ENCODE measurements at places on chromosomes 12 and 14.

DNA sequence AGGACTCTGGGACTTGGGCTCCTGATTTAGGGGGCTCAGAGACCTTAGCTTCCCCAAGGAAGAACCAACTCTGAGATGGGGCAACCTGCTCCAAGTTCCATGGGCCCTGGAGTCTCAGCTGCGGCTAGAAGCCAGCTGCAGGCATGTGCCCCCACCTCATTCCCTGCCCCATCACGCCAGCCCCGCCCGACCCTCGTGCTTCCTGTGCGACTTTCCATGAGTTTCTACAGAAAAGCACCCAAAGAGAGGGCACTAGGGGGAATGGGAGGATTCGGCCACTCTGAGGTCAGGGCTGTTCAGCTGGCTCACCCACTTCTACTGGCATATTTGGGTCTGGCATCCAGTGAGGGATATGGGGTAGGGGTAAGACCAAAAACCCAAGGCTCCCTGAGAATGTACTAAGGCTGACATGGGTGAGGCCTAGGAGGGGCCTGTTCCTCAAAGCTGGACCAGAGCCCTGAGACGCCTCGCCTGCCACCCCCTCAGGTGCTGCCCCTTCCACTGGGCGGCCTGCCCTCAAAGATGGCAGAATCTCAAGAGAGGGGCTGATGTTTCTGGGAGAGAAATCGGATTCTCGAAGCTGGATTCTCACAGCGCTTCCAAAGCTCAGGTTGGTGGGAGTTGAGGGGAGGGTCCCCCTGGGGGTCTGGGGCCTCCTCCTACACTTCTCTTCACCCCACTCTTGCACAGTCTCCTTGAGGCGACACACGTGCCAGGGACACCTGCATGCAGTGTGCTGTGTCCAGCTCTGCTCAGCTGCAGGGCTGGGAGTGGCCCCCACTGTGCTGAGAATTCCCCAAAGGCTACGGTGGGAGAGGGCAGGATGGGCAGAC, 22.1 kb downstream of the FAIM2 start:
- no peaks in the 10 kb centered on the region for H3K4me1 ChIP-seq
- no peak overlapping the region for H3K27ac ChIP-seq
- no peaks in the 10 kb centered on the region for H3K36me3 ChIP-seq
- DNase-seq: no peak

- no peaks in the 10 kb centered on the region for H3K27me3 ChIP-seq
- no peak overlapping the region for H3K4me3 ChIP-seq
- DNase-seq: no peak
- H3K36me3 ChIP-seq: no peaks in the 10 kb centered on the region
- no peak overlapping the region for H3K27ac ChIP-seq
Measured at GRCh38 chr12:82691513-82691912, 4.8 kb downstream of the TMTC2 start.

GRCh38 chr12:11497995-11498394, 102.6 kb upstream of the PRB2 start:
- no peaks in the 10 kb centered on the region for H3K36me3 ChIP-seq
- peaks cover 9% of the 10 kb centered on the region for H3K4me1 ChIP-seq
- peaks cover 4% of the 10 kb centered on the region for H3K27me3 ChIP-seq
- no peak overlapping the region for H3K4me3 ChIP-seq
- DNase-seq: no peak
- no peak overlapping the region for H3K27ac ChIP-seq

DNA sequence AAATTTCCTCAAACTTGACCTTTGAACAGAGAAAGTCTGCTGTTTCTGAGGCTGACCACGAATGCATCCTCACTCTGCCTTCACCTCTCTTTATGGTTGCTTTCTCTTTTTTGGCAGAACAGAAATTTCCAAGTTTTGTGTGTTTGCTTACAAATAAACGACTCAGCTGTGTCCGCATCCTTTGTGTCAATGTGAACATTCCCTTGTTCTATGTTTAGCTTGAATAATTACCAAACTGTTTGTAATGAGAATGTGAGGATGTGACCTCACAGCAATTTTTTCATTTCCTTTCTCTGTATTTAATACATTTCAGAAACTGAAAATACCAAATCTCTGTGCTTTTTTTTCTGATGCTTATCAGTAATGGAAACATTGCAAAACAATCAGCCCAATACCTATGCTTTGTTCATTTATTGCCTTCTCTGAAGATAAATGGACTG, 410.9 kb downstream of the EGLN3 start:
- no peaks in the 10 kb centered on the region for H3K36me3 ChIP-seq
- no peak overlapping the region for H3K27ac ChIP-seq
- no peaks in the 10 kb centered on the region for H3K4me1 ChIP-seq
- no peaks in the 10 kb centered on the region for H3K27me3 ChIP-seq
- no peak for DNase-seq
